Osteocyte (in vitro differentiated cells): ENCODE measurements at places on chromosomes 5 and 9. TPM values are rescaled to one million over a fixed set of nuclear protein-coding genes. Genes with fewer than 3 reads are reported as not detected.

DNA sequence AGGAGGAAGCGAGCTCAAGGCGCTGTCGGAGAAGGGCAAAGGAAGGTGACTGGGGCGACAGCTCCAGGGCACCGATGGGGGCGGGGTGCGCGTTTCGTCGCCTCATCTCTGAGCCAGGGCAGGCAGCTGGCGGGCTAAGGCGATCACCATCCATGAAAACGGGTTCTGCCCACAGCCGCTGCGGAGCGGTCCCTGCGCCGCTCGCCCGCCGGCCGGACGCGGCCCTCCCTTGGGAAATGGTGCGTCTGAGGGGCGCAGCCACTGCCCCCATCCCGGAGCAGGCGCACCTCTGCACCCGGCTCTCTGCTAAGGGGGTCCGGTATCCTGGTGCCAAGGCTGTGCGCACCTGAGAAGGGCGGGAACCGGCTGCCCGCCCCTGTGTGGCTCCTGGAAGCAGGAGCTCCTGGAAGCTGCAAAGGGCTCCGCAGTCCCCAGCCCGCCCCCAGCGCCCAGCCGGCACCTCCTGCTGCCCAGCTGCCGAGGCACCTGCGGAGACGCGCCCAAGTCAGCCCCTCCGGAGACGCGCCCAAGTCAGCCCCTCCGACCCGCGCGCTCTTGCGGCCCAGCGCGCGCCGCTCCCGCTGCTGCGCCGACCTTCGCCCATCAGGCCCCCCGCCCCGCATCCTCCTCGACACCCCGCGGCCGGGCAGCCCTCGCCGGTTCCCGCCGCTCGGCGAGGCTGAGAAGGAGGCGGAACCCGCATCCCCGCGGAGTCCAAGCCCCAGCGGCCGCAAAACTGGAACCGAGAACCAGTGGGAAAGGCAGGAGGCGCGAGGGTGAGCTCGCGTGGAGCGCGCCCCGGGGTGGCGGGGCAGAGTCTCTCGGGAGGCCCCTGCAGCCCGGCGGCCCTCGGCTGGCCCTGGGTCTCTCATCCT lies 757 bp downstream of the ANKRD34B start:
- peak; percentile 83 for DNase-seq

GRCh38 chr5:160312960-160313727 lies 780 bp upstream of the CCNJL start:
- DNase-seq: no peak

- no peak for DNase-seq
These were observed 28.1 kb downstream of the ACSL6 start for GRCh38 chr5:131983244-131983771.

- DNase-seq: no peak
These were observed 68.3 kb downstream of the ERP44 start for GRCh38 chr9:100030548-100030947.

DNA sequence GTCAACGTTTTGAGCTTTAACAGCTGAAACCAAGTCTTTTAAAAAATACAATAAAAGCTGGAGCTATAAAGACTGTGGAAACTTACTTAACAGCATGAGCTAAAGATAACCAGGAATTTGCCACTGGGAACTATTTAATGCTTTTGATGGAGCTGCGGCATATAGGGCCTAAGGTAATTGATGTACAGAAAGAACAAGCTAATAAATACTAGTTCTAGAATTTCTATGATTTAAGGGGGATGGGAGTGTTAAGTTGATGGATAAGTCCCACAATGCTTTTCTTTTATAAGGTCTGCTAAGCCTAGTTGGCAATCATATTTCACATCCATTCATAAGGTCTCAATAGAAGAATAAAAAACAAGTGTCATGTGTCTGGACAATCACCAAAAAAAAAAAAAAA lies 334.0 kb upstream of the DMAC1 start:
- DNase-seq: no peak

DNA sequence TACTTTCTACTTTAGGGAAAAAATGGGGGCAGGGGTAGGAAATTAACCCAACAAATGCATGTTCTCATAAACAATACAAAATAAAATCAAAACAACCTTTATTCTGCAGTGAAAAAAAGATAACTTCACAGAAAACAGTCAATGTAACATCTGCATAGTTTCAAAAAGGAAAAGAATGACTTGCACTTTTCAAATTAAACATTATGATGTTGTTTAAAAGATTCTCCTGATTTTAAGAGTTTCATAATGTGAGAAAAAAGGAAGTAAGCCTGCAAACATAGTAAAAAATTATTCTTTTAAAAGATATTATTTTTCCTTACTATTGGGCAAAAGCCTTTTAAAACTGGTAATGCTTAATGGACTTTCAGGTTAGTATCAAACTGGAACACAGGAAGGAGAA lies 7.6 kb downstream of the C9orf72 start:
- DNase-seq: no peak

DNA sequence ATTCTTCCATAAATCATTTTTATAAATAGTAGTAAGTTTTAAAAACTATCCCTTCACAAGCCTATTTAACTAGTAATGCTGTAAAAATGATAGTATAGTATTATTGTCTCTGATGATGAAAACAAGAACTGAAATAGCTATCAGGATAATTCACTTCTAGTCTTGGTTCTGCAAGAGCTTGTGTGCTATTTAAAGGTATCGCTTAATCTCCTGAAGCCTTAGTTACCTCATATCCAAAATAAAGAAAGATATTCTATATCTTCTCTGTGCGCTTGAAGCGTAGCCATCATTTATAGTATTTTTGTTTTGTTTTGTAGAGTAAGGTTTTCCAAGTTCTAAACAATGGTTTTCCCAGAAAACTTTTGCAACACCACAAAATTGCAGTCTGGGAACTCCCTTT lies 180.1 kb downstream of the TMC1 start:
- no peak for DNase-seq

GRCh38 chr5:33470544-33470943 lies 29.8 kb downstream of the TARS1 start:
- no peak for DNase-seq

GRCh38 chr5:132053483-132053882 lies 7.0 kb upstream of the IL3 start:
- DNase-seq: peak; percentile 75

DNA sequence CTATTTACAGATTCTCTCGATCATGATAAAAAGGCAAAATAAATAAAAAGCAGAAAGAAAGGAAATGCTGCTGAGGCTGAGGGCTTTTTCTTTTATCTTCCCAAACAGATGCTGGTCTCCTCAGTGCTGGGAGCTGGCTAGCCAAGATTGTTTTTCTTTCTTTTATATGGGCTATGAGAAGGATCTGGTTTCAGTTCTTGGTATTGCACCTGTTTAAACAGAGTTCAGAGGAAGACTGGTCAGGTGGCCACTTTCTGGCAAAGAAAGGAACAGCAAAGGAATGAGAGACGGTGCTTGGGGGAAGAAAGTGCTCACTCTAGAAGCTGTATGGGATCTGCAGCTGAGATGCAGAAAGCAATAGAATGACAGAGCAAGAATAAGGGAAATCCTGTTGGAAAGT lies 88.9 kb downstream of the SLF1 start:
- DNase-seq: no peak

DNA sequence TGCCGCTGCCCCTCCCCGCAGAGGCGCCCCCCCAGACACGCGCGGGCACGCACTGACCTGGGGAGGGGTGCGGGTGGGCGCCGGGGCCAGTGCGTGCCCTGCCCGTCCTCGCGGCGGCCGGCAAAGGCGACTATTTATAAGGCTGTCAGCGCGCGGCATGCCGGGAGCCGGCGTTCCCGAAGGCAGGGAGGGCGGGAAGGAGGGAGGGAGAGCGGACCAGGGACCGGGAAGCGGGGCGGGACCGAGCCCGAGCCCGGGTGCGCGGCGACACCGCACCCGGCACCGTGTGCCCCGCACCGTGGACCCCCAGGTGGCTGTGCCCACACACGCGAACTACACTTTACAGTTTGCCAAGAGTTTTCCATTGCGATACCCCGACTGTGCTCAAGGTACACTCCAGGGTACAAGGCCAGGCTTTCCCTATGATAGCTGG lies at the start of gene AK1:
AK1 (minus strand) TSS at position 110 of the 433 bp plus-strand sequence. CDS start 3,058 bp downstream, outside the sequence.
- no peak for DNase-seq

GRCh38 chr5:135829681-135830383 lies 4.6 kb upstream of the SLC25A48 start:
- DNase-seq: peak; percentile 88

DNA sequence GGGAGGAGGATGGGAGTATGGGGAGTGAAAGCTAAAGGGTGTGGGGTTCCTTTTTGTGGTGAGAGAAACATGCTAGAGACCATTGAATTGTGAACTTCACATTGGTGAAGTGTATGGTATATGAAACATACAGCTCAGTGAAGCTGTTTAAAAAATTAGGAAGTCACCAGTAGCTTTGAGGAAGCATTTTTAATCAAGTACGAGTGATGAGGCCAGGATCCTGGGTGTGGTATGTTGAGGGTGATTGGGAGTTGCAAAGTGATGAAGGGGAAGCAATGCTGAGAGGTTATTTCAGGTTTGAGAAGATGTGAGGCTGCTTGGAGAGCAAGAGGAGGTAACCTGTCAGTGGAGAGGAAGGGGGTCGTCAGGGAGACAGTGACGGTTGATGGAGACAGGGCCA lies 22.7 kb upstream of the CLK4 start:
- no peak for DNase-seq

DNA sequence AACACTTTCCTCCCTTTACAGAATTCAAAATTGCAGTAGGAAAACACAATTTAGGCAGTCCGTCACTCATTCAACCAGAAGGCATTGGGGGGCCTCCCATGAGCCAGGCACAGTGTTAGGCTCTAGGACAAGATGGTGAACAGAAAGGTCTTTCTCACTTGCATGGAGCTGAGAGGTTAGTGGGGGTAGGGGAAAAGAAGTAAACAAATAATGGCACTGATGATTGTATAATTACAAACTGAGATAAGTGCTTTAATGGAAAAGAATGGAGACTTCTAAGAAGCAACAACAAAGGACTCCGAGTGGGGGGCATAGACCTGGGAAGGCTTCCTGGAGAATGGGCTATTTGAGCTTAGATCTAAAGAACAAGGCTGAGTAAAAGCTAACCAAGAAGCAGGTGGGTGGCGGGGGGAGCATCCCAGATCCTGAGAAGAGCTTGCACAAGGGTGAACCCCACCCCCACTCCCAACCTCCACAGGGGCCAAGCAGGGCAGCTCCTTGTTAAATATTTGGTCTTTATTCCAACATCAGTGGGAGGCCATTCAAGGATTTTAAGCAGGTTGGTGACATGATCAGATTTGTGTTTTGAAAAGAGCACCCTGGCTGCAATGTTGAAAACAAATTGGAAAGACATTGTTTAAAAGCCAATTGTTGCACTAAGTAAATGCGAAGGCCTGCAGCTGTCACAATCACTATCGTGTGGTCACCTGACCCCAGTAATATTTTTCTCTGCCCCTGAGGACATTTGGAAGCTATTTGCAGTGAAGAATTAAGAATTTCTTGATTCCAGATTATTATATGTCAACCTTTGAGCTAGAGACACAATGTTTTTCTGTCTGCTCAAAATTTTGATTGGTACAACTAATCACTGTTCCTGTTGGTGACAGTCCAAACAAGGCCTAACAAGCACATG lies 73.9 kb upstream of the EFNA5 start:
- no peak for DNase-seq

DNA sequence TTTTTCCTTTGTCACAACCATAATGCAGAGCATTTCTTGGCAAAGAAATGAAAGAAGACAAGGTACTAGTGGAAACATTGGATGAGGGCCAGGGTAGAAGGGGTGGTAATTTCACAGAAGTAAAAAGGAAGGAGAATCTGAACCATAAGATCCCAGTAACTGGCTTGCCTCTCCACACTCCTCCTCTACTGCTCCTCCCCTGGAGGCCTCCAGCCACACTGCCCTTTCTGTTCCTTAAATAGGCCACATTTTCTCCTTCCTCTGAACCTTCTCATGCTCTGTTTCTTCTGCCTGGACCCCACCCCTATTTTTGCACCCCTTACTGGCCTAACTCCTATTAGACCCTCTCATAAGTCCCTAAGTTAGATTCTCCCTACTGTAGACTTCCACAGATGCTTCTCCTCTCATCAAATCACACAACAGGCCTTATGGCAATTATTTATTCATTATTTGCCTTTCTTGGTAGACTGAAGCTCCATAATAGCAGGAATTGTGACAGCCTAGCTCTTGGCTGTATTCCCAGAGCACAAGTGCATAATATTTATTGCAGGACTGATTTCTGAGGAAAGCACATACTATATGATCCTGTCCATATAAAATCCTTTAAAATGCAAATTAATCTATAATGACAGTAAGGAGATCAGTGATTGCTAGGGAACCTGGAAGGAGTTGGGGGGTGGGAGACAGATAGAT lies 31.3 kb upstream of the GRIA1 start:
- no peak for DNase-seq

DNA sequence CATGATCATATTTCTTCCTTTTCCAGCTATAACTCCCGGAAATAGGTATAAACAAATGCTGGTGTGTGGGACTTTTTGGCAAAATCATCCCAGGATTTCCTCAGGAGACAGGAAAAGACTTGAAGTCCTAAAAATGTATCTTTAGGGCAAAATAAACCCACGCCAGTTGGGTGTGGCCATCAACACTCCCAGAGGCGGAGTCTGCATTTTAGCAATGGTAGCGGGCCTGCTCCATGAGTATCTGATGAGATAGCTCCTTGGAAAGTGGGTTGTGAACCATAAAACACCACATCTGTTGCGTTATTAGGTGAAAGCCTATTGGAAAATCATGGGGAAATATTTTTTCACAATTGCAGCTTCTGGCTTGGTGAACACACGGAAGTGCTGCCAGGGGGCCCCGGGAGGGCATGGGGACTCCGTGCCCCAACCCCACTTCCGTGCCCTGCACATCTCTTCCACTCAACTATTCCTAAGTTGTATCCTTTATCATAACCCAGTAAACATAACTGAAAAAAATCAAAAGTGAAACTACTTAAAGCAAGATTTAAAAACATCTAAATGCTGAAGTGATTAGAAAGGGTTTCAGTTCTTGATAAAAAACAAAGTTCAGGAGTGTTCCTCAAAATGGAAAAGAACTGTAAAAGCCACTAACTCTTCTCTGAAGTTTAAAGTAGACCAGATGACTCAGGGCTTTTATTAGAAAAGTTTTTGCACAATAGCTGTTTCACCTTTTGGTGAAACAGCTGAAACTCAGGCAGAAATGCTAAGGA lies 111.2 kb downstream of the LRRC70 start:
- DNase-seq: no peak

C9 gene
- not detected in 2 replicates for total RNA-seq

SLC6A3 gene
- not detected in 2 replicates for total RNA-seq

GKAP1 gene
- 1.8 and 2.0 TPM in 2 replicates for total RNA-seq

SPATA6L gene
- total RNA-seq: 1.2 and 1.9 TPM in 2 replicates

STPG3 gene
- 0.50 and 0.78 TPM in 2 replicates for total RNA-seq
